ENCODE measurements at places on chromosomes 12 and 14.

DNA sequence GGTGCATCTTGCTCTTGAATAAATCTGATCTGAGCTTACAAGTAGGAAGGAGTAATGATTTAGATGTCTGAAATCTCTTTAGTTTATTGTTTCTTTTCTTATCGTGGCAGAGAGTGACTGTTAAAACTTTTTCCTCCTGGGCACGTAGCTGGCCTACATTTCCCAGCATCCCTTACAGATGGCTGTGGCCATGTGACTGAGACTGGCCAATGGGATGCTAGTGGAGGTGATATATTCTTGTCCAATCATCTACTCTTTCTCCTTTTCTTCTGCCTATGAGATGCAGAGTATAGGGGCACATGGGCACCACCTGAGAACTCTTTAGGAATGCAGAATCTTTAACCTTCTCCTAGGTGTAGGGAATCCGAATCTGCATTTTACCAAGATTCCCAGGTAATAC, 237.3 kb downstream of the RGS6 start:
- DNase-seq = no peak

- DNase-seq = no peak
Measured at GRCh38 chr12:78167510-78167909, 336.8 kb downstream of the NAV3 start.

- DNase-seq = no peak
Measured at GRCh38 chr12:87775784-87776183, 253.4 kb downstream of the C12orf50 start.

- DNase-seq = peak; percentile 68
Measured at GRCh38 chr12:4269279-4269991, 4.1 kb upstream of the CCND2 start.

DNA sequence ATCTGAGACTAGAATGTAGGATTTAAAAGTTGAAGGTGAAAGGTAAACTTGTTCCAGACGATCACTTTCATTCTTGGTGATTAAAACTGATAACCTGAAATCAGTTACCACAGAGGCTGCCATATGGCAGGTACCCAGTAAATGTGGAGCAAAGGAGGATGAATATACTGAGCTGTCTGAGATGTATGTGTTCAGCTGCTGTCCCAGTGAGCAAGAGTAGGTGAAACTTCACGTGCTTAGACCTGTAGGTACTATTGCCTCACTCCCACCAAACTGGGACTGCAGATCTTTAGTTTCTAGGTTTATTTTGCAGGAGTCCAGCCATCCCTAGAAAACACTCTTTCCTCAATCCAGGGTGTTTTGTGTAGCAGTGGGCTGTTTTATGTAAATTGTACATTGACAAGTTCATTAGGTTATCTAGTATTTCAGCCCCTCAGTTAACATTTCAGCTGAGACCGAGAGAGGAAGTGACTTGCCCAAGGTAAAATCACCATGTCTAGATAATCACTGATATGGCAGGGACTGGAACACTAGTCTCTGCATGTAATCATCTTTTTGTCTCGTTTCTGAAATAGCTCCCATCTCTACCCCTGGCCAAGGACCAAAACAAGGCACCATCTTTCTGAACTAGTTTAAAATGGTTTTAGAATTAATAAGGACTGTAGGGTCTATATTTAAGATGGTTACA, 62.7 kb downstream of the ATG14 start:
- DNase-seq = no peak

Data from C1 segment of cervical spinal cord (tissue), 14 donors.